HFFc6 (cell line): ENCODE measurements at places on chromosomes 2 and 18.

DNA sequence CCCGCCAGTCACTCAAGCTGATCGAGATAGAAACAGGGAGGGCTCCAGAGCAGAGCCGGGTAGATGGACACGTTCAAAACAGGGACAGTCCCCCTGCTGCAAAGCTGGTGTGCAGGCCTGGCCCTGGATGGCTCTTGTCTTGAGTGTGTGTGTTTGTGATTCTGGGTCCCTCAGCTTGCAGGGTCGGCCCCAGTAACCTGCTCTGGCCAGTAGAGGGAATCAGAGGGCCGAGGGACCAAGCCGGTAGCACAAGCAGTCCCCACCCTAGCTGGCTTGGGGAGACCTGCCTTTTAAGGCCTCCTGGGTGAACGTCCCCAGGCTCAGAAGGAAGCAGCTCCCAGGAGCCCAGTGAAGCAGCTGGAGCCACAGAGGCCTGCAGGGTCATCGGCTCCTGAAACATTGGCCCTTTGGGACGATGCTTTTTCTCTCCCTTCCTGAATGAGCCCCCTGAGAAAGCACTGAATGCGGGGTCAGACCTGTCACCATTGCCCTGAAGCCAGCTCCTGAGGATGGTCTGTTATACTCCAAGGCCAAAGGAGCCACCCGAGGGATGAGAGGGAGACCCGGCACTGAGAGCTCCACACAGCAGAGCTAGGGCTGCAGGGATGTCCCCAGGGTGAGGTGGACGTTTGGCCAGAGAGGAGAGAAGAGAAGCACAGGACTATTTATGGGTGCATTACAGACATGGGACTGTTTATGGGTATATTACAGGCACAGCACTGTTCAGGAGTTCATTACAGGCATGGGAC lies 15.4 kb upstream of the MLPH start:
- peak; percentile 64 for DNase-seq

DNA sequence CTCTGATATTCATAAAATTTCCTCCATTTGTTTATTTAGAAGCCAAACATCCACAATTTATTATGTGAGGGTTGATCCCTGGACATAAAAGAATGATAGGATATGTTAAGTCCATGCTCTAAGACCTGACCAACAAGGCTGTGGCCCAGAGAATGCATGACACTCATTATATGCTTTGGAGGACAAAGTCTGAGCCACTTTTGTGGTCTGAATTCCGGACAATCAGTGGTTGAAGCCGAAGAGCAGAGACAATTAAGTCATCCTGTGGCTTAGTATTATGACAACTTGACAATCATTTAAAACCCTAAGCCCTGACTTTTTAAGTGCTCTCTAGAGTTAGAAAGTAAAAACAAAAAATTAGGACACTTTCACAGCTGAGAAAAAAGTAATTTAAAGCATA lies 483.3 kb downstream of the PLCL1 start:
- peak; percentile 1 for DNase-seq

DNA sequence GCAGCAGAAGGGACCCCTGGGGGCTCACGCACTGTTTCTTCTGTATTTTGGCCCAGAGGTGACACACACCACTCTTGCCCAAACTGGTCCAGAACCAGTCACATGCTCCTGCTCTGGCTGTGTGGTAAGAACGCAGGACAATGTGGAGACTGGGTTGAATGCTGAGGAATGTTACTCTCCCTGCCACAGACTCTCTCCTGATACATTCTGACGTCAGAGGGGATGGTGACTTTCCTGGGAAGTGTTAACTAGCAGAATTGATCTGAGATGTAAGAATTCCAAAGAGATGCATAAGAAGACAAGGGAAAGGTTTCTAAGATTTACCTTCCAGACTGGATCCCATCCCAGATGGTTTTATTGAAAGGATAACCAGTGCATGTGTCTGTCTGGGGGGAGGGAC lies 100.8 kb downstream of the ASB1 start:
- peak; percentile 65 for DNase-seq

DNA sequence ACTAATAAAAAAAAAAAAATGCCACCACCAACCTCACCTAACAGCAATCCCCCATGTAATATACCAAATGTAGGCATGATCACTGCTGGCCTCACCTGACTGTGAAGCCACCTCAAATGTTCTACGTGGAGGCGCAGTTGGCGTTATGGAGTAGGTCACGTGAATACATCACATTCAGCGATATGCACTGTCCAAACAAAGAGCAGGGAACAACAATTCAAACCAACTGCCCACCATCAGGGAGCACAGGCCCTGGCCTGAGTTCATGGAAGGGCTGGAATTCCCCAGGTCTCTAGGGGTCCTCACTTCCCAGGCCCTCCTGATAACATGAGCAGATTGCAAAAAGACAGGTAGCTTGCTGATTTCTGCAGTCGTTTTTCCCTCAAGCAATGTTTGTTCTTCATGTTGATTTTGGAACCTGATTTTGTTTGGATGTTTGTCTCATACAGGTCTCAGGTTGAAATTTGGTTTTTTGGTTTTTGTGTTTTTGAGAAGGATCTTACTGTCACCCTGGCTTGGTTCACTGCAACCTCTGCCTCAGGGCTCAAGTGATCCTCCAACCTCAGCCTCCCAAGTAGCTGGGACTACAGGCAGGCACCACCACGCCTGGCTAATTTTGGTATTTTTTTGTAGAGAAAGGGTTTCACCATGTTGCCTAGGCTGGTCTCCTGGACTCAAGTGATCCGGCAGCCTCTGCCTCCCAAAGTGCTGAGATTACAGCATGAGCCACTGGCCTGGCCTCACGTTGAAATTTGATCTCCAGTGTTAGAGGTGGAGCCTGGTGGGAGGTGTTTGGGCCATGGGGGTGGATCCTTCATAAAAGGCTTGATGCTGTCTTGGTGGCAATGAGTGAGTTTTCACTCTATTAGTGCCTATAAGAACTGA lies 15.5 kb downstream of the TBC1D8 start:
- no peak for DNase-seq

DNA sequence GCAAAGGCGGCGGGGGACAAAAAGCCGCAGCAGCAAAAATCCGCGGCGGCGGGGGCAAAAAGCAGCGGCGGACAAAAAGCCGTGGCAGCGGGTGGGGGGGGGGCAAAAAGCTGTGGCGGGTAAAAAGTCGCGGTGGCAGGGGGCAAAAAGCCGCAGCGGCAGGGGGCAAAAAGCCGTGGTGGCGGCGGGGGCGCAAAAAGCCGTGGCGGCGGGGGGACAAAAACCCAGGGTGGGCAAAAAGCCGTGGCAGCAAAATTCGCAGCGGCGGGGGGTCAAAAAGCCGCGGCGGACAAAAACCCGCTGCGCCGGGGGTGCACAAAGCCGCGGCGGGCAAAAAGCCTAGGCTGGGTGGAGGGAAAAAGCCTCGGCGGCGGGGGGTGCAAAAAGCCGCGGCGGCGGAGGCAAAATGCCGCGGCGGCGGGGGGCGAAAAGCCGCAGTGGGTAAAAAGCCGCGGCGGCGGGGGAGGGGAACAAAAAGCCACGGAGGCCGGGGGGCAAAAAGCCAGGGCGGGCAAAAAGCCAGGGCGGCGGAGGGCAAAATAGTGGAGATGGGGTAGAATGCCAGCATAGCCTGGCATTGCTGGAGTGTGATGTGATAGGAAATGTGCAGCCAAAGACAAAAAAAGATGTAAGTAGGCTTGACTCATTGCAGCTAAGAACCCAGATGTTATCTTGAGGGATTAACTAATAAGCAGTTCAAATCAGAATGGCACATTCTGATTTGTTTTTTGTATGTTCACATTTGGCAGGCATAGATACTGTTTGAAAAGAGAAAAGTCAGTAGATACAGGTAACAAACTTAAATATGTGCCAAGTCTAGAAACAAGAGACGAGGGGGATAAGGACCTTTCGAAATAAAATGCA lies 1076.3 kb downstream of the RPIA start:
- DNase-seq: no peak

DNA sequence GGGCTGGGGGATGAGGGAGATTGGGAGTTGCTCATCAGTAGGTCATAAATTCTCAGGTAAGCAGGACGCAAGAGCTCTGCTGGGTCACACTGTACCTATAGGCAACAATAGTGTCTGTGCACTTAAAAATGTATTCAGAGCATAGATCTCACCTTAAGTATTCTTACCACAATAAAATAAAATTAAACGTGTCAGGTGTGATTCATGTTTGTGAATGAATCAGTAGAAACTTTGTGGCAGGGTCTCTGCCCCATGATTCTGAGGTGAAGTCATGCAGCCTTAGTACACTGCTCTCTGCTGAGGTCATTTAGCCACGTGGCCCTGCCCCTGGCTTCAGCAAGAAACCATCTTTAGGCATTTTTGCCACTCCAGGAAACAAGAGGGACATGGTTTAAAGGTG lies 253.8 kb downstream of the FBXO15 start:
- DNase-seq: no peak

GRCh38 chr18:49052891-49053644 lies 102.3 kb upstream of the SMAD7 start:
- DNase-seq: peak; percentile 97

DNA sequence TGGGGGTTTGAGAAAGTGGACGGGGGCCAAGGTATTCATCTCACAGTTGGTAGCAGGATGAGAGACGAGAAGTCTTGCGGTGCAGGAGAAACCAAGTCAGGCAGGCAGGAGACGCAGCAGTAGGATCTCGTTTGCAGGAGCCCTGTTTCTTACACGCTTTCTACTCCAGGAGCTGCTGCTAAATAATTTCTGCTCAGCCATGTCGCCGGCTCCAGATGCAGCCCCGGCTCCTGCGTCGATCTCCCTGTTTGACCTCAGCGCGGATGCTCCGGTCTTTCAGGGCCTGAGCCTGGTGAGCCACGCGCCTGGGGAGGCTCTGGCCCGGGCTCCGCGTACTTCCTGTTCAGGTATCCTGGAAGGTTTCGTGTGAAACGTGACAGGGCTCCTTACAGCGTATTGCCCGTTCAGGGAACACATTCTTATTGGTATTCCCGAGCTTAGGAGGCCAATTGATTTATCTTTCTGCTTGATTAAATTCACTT lies 494 bp downstream of the ANKZF1 start:
- DNase-seq: no peak

DNA sequence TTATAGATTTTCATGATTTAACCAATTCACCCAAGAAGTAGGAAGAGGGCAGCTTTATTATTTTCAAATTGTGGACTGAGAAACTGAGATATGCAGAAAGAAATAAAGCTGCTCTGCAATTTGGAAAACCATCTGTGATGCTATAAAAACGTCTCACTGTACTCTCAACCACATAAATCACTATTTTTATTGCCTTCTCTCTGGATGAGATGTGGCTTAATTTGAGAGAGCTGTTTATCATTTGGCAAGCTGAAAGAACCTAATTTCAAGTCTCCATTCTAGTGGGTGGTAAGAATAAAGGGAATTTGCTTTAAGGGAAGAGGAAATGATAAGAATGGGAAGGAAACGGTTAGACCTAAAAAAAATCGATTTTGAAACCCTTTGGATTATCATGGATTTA lies 49.9 kb upstream of the CYP1B1 start:
- no peak for DNase-seq

DNA sequence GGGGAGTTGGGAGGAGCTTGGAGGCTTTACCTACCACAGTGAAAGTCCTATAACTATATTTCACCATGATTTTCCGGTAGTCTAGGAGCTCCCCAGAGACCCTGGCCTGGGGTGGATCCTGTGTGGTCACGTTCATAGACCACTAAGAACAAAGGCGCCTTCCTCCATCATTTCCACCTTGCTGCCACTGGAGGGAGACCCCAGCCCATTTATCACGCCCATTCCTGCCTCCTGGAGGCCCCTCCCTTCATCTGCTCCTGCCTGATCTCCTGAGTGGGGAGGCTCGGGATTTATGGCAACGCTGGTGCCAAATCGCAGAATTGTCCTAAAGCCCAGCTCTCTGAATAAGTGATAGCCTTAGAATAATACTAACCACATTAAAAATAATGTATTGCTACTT lies 507.6 kb upstream of the SPHKAP start:
- no peak for DNase-seq

DNA sequence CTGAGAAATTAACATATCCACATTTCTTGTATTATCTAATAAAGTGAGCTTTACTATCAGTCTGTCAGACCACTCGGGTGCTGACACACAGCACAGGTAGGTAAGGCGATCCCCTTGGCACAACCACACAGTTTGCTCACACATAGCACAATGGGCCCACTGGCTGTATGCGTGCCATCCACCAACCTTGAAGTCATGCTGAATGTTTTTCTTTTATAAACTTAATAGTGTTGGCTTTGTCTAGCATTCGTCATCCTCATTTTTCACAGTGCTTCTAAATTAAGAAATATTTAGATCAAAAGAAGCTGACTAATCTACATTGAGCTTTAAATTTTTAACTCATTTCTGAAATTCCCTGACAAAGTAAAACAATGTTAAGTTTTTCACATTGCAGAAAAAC lies 50.0 kb upstream of the PAPOLG start:
- DNase-seq: no peak
